ENCODE measurements at places on chromosomes 7 and 10.

DNA sequence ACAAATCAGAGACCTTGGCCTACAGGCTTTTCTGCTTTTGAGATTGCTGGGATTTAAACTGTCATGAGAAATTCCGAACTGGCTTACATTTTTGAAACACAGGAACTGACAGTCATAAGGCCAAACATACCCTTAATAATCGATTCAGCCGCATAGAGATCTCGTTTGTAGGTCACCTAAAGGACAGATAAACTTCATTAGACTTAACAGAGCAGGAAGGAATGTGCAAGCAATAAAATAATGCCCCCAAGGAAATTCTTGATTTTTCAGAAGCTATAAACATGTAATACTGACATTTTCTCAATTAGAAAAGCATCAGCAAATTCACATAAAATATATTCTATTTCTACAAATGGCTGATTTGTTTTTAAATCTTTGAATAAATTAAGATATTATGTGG lies 120.0 kb downstream of the CRPPA start:
- H3K36me3 ChIP-seq, result no peaks in the 10 kb centered on the region
- H3K4me1 ChIP-seq, result peaks cover 4% of the 10 kb centered on the region
- no peak for DNase-seq
- H3K27ac ChIP-seq, result no peak overlapping the region
- H3K27me3 ChIP-seq, result no peaks in the 10 kb centered on the region

DNA sequence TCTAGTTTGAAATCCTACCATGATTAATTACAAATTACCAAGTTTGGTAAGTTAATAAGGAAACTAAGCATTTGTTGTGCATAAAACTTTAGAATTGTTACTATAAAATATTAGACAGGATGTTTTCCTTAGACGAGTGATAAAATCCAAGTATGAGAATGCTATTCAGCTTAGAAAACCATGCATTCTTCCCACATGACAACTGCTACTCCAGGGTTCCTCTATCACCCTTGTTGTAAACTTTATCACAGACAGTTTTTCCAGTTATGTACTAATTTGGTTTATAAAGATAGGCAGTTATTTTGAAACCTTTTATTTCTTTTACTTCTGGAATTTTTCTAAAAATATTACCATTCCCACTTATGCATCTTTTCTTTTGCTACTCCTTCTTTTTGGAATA lies 52.0 kb downstream of the SIRT1 start:
- DNase-seq, result no peak
- H3K27me3 ChIP-seq, result no peaks in the 10 kb centered on the region
- peaks cover 31% of the 10 kb centered on the region for H3K36me3 ChIP-seq
- H3K27ac ChIP-seq, result no peak overlapping the region
- H3K4me3 ChIP-seq, result no peak overlapping the region
- H3K4me1 ChIP-seq, result no peaks in the 10 kb centered on the region

- DNase-seq, result no peak
- no peaks in the 10 kb centered on the region for H3K27me3 ChIP-seq
- peaks cover 7% of the 10 kb centered on the region for H3K36me3 ChIP-seq
- no peaks in the 10 kb centered on the region for H3K4me1 ChIP-seq
- no peak overlapping the region for H3K4me3 ChIP-seq
- no peak overlapping the region for H3K27ac ChIP-seq
These were observed 47.2 kb upstream of the TNRC18 start for GRCh38 chr7:5470816-5471215.

DNA sequence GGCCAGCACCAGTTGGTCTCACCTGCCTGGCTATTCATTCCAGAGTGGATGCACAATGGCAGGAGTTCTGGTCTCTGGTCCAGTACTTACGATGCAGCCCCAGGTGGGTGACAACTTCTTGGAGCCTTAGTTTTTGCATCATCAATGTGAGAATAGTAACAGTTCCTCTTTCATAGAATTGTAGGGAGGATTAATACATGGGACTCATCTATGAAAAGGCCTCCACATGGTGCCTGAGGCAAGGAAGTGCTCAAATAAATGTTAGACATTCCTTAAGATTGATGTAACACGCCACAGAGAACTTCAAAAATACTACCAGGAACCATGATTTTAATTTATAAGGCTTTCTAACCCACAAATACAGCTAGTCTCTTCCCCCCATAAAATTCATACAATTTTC lies 120.1 kb upstream of the CHST15 start:
- DNase-seq, result peak; percentile 40
- H3K27ac ChIP-seq, result peak overlapping the region; percentile 23
- H3K4me1 ChIP-seq, result peaks cover 17% of the 10 kb centered on the region

- H3K4me1 ChIP-seq, result no peaks in the 10 kb centered on the region
- H3K27me3 ChIP-seq, result peaks cover 7% of the 10 kb centered on the region
- DNase-seq, result no peak
- H3K36me3 ChIP-seq, result no peaks in the 10 kb centered on the region
- no peak overlapping the region for H3K27ac ChIP-seq
- no peak overlapping the region for H3K4me3 ChIP-seq
These were observed 127.2 kb upstream of the SLC25A13 start for GRCh38 chr7:96449094-96449493.

DNA sequence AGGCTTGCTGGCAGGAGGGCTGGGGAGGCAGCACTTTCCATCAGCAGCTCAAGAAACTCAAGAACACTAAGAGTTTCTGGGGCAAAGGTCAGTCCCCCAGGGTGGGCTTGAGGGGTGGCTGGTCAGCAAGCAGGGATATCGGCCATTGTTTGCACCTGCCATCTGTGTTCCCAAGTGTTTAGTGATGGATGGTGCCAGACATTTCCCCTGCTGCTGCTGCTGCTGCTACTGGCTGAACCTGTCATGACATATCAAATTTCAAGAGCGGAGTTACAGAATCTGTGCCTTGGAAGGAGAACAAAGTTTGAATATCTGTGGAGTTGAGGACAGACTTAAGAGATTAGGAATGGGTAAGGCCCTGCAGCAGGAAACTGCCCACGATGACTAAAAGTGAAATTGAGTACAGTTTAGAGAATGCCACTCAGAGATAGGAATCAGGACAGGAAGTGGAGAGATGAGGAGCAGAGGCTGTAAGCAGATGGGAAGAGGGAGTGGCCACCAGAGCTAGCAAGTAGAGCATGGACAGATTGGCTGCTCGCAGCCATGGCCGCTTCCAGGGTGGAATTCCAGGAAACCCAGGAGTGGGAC lies 39.2 kb upstream of the PPP1R3C start:
- H3K4me1 ChIP-seq, result peaks cover 6% of the 10 kb centered on the region
- H3K27ac ChIP-seq, result no peak overlapping the region
- no peak overlapping the region for H3K4me3 ChIP-seq
- H3K36me3 ChIP-seq, result no peaks in the 10 kb centered on the region
- DNase-seq, result no peak

GRCh38 chr7:129719980-129720732 lies 108.6 kb downstream of the NRF1 start:
- no peaks in the 10 kb centered on the region for H3K27me3 ChIP-seq
- no peak for DNase-seq
- H3K27ac ChIP-seq, result no peak overlapping the region
- H3K36me3 ChIP-seq, result peaks cover 47% of the 10 kb centered on the region
- no peak overlapping the region for H3K4me3 ChIP-seq

GRCh38 chr7:37327288-37327687 lies 121.4 kb downstream of the ELMO1 start:
- peaks cover 4% of the 10 kb centered on the region for H3K27me3 ChIP-seq
- no peaks in the 10 kb centered on the region for H3K4me1 ChIP-seq
- H3K36me3 ChIP-seq, result no peaks in the 10 kb centered on the region
- H3K27ac ChIP-seq, result no peak overlapping the region
- H3K4me3 ChIP-seq, result no peak overlapping the region

DNA sequence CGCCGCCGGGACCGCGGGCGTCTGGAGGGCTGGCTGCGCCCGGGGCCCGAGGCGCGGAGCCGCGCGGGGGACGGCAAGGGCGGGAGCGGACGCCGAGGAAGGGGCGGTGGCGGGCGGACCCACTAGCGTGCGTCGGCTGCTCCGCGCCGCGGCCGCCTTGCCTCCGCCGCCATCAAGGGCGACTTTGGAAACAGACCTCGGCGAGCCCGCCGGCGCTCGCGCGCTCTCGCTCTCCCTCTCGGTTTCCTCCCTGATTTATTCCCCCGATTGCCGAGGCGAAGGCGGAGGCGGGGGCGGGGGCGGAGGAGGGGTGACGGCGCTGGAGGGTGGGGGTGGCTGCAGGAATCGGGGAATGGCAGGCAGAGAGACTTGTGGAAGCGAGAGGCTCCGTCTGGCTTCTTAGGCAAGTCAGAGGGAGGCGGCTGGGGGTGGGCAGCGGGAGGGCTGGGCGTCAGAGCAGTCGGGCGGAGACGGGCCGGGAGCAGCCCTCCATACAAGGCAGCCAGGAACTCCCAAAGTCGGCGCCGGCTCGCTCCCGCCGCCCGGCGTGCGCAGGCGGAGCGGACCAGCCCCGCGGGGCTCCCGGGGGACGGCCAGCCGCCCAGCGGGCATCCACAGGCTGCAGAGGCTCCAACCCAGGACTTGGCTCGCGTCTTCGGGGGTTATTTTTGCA lies at the start of gene CACNA2D1:
CACNA2D1 (minus strand) TSS at position 231 of the 673 bp plus-strand sequence.
- H3K27me3 ChIP-seq, result no peaks in the 10 kb centered on the region
- peaks cover 22% of the 10 kb centered on the region for H3K4me1 ChIP-seq
- H3K27ac ChIP-seq, result peak within 1 kb of the TSS; percentile 77

- no peaks in the 10 kb centered on the region for H3K27me3 ChIP-seq
- no peak for DNase-seq
- H3K36me3 ChIP-seq, result peaks cover 25% of the 10 kb centered on the region
These were observed 93.4 kb downstream of the AVL9 start for GRCh38 chr7:32588657-32589056.

- no peaks in the 10 kb centered on the region for H3K36me3 ChIP-seq
- no peaks in the 10 kb centered on the region for H3K27me3 ChIP-seq
- no peak for DNase-seq
These were observed 361.7 kb downstream of the AUTS2 start for GRCh38 chr7:69959789-69960499.

DNA sequence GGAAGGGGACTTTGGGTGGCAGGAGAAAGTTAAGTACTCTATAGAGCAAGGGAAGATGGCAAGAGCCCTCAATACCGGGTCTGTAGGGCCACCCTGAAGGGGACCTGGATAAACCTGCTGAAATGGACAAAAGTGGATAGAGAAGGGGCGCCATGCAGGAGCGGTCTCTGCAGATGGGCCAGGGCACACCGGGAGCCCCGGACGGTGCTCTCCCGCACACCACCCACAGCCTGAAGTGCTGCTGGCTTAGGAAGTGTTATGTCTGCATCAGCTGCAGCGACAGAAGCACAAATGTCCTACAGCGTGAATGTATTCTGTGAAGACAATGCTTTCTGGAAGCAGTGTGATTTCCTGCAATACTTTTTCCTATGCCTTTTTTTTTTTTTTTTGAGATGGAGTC lies 37.7 kb downstream of the BRI3 start:
- no peaks in the 10 kb centered on the region for H3K27me3 ChIP-seq
- H3K36me3 ChIP-seq, result peaks cover 22% of the 10 kb centered on the region
- no peak for DNase-seq
- no peak overlapping the region for H3K27ac ChIP-seq
- no peak overlapping the region for H3K4me3 ChIP-seq

GRCh38 chr7:140284062-140284461 lies 107.3 kb upstream of the KDM7A start:
- peaks cover 5% of the 10 kb centered on the region for H3K27me3 ChIP-seq
- no peaks in the 10 kb centered on the region for H3K36me3 ChIP-seq
- H3K4me1 ChIP-seq, result no peaks in the 10 kb centered on the region

- H3K27ac ChIP-seq, result no peak overlapping the region
- no peak overlapping the region for H3K4me3 ChIP-seq
These were observed 394.7 kb upstream of the AKR1E2 start for GRCh38 chr10:4431114-4431863.

GRCh38 chr10:96096958-96097357 lies 33.1 kb upstream of the ZNF518A start:
- H3K27ac ChIP-seq, result no peak overlapping the region
- H3K4me1 ChIP-seq, result no peaks in the 10 kb centered on the region
- H3K4me3 ChIP-seq, result no peak overlapping the region
- H3K27me3 ChIP-seq, result peaks cover 42% of the 10 kb centered on the region
- no peak for DNase-seq
- no peaks in the 10 kb centered on the region for H3K36me3 ChIP-seq

DNA sequence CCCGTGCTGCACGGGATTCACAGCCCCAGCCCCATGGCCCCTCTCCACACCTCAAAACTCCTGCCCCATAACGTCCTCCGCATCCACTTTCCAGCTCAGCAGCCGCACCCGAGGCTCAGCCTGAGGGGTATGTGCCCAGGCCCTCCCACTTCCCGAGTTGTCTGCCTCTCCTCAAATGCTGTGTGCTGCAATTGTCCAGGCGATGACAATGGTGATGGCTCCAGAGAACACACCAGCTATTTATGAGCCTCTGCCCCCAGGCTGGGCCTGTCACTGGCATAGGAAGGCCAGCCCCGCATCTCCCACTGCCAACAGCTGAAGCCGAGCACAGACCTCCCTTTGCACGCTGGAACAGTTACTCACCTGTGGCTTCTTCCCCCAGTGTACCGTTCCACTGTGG lies 2.4 kb upstream of the LDB3 start:
- no peaks in the 10 kb centered on the region for H3K36me3 ChIP-seq
- H3K4me3 ChIP-seq, result no peak overlapping the region
- H3K4me1 ChIP-seq, result peaks cover 46% of the 10 kb centered on the region
- no peak overlapping the region for H3K27ac ChIP-seq

DNA sequence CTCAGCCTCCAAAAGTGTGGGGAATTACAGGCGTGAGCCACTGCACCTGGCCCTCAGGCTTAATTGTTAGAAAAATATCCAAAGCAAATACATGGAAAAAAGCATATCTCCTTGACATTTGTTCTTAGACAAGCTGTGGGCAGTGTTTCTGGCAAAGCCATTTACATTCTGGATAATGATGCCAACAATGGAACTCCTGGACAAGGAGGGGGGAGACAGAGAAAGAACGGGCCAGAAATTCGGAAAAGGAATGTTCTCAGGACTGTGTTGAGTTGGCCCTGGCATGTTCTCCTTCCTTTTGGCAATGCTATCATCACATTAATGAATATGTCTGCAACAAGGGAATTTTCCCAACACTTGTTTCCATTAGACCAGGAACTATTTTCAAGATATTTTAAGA lies 88.7 kb downstream of the UBE2H start:
- H3K4me1 ChIP-seq, result peaks cover 80% of the 10 kb centered on the region
- DNase-seq, result no peak

GRCh38 chr7:120732256-120732655 lies 125.7 kb downstream of the TSPAN12 start:
- no peaks in the 10 kb centered on the region for H3K36me3 ChIP-seq
- no peak overlapping the region for H3K27ac ChIP-seq
- H3K4me1 ChIP-seq, result peaks cover 42% of the 10 kb centered on the region
- H3K27me3 ChIP-seq, result no peaks in the 10 kb centered on the region
- no peak for DNase-seq

- H3K36me3 ChIP-seq, result no peaks in the 10 kb centered on the region
- peaks cover 11% of the 10 kb centered on the region for H3K27me3 ChIP-seq
- peaks cover 9% of the 10 kb centered on the region for H3K4me1 ChIP-seq
- no peak overlapping the region for H3K4me3 ChIP-seq
- no peak overlapping the region for H3K27ac ChIP-seq
These were observed 36.7 kb downstream of the FAM107B start for GRCh38 chr10:14737808-14738545.

All from osteocyte (in vitro differentiated cells).